Mesenteric fat pad (tissue), 1 donor: ENCODE measurements at places on chromosomes 11 and 22. TPM values are rescaled to one million over a fixed set of nuclear protein-coding genes. Genes with fewer than 3 reads are reported as not detected.
A peak's percentile ranks its signal among the peaks of the same experiment; 100 is the strongest.

- no peak for DNase-seq
Measured at GRCh38 chr22:42879371-42880021, 22.4 kb upstream of the ARFGAP3 start.

GRCh38 chr22:32076761-32077084 is 33.7 kb downstream of the SLC5A1 start:
- DNase-seq, result no peak

DNA sequence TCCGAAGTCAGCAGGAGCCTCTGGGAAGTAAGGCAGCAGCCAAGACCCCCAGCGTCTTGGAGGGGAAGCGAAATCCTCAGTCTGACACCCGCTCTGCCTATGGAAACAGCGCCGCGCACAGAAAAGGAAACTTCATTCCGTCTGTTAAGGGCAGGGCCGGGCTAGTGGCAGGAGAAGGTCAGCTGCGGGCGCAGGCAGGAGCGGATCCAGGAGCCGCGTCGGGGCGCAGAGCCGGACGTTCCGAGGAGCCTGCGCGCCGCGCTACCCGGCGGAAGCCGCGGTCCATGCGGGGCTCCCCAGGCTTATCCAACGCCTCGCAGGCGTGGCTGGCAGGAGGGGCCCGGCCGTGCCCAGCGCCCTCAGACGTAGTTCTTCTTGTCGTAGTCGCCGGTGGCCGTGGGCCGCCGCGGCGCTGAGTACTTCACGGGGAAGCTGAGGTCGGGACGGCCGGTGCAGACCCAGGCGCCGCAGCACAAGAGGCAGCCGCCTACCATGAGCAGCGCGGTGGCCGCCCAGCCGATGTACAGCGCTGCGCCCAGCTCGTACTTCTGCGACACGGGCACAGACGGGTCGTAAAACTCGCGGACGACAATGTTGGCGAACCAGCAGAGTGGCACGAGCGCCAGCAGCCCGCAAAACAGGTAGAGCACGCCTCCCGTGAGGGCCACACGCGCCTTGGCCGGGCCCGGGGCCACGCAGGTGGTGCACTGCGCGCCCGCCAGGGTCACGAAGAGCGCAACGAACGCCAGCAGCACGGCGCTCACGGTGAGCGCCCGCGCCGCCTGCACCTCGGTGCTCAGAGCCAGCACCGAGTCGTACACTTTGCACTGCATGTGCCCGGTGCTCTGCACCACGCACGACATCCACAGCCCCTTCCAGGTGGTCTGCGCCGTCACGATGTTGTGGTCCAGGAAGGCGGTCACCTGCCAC is 705 bp downstream of the CLDN5 start:
- peak; percentile 78 for DNase-seq

GRCh38 chr22:41367680-41368542 is 13.8 kb upstream of the TEF start:
- DNase-seq, result no peak

GRCh38 chr11:30328681-30329080 is 5.8 kb downstream of the ARL14EP start:
- no peak for DNase-seq

GRCh38 chr11:91654686-91655085 is 569.9 kb upstream of the FAT3 start:
- no peak for DNase-seq

DNA sequence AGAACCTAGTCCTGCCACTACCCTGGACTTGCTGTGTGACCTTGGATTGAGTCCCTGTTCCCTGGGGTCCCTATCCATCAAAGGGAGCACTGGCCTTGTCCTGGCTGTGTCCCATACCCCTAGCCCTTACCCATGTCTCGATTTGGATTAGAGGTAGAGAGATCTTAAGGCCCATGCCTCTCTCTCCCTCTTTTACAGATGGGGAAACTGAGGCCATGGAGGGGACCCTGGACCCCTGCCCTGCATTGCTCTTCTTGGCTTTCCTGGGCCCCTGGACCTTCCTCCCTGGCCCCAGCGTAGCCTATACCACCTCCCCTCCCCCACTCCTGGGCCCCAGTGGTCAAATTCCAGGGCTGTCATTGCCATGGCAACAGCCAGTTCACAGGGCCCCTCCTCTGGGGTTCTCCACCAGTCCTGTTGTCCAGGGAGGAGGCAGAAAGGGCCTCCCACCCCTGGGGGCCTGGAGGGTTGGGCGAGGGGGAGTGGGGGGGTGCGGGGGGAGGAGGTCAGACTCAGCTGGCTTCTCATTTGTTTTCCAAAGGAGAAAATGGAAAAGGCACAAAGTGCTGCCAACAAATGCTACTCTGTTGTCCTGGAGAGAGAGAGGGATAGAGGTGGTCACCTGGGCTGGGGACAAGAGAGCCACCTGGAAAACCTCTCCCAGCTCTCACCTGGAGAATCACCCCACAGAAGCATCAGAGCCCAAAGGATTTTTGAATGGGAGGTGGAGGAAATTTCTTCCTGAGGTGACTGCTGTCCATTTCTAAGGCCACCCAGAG is 23.3 kb downstream of the ARHGEF17 start:
- no peak for DNase-seq

DNA sequence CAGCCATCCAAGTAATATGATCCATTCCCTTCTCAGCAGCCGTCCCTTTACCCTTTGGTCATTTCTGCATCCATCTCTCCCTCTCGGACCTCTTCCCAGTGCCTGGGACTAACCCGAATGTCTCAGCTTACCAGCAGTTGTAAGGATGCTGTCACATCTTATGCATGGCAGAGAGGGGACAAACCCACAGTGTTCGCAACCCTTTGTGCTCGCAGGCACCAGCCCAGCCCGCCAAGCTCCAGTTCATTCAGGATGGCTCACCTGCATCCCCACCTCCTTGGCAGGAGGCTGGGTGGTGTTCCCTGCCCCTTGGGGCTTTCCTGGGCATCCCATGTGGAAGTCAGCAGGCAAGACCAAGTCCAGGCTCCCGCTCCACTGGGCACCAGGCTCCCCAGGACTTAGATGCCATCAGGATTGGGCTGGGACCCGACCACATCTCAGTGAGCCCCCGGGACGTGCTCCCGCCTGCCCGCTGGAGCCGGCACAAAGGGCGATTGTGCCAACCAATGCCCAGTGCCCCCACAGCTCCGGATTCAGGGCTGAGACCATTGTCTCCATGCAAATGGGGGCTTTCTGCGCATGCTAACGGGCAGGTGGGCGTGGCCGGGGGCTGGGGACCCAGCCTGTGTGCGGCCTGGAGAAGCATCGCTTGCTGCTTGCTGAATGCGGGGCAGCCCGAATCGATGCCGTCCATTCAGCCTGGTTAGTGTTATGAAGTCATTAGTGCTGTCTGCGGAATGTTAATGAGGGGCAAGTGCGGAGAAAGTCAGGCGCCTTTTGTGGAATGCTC is 108.6 kb downstream of the KCNQ1OT1 start:
- DNase-seq, result no peak

GRCh38 chr22:16960884-16961249 is 47.2 kb downstream of the GAB4 start:
- peak; percentile 83 for DNase-seq

- peak; percentile 87 for DNase-seq
Measured at GRCh38 chr11:69312453-69313404, 18.8 kb downstream of the MYEOV start.

DNA sequence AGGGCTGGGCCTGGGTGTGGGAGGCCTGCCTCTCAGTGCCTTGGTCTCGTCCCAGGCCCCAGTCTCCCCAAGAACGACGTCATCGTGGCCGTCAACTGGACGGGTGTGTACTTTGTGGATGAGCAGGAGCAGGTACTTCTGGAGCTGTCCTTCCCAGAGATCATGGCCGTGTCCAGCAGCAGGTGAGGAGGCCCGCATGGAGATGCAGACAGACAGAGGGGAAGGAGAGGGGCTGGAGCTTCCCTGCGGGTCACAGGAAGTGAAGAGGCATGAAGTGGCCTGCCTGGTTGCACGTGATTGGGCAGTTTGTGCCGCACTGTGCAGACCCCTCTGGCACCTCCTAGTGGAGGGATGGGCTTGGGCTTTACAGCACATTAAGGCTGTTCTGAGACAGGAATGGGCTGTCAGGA is 70.4 kb downstream of the MYO7A start:
- DNase-seq, result peak; percentile 79

GRCh38 chr11:60332846-60333245 is 5.8 kb downstream of the MS4A6E start:
- DNase-seq, result no peak

DNA sequence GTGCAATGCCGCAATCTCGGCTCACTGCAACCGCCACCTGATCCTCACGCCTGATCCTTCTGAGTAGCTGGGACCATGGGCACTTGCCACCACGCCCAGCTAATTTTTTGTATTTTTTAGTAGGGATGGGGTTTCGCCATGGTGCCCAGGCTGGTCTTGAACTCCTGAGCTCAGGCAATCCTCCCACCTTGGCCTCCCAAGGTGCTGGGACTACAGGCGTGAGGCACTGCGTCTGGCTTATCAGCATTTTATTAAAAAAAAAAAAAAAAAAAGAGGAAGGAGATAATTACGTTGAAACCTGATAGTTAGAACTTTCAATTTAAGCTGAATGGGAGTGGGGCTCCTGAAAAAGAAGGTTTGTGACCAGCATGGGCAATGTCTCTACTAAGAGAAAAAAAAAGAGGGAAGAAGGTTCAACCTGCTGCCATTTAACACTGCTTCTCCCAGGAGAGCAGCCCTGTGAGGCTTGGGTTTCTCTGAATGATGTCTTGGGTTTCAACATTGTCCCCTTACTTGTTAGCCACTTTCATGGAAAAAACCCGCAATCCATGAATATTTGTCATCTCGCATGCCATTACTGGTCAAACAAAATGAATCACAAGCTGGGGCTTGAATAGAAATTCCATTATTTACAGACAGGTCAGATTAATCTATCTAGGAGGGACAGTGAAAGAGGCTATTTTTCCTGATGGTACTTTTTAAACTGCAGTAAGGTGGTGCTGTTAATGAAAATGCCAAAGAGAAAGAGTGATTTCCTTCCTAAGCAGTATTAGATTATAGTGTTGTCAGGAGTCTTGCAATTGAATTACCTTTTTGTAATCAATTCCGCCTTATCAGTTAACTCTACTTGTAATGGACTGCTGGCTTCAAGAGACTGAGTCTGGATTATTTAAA is 72.5 kb downstream of the PACS1 start:
- no peak for DNase-seq

GRCh38 chr11:72088076-72088808 is 7.6 kb downstream of the LRRC51 start:
- DNase-seq, result no peak

DNA sequence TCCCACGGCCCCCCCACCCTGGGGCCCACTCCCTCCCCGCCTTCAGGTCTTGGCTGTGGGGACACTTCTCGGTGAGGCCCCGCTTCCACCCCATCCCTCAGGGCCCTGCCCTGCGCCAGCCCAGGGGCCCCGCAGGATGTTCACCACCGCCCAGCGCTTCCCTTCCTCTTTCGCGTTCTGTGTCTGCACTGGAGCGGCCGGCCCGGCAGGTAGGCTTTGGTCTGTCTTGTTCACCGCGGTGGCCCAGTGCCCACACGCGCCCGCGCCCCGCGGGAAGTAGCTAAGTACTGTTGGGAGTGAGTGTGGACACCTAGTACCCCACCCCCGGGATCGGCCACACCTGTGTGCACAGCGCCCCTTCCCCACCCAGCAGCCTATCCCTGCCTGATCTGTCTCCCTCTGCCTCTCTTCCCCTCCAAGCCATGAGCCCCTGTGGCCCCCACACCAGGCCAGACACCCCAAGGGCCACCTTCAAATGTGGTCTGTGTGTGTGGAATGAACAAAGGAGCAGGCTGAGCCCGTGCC is 85.4 kb downstream of the WNT7B start:
- DNase-seq, result no peak

GRCh38 chr11:125020342-125020741 is 42.8 kb upstream of the SLC37A2 start:
- DNase-seq, result no peak

- no peak for DNase-seq
Measured at GRCh38 chr11:7435176-7435575, 50.1 kb upstream of the OLFML1 start.

- no peak for DNase-seq
Measured at GRCh38 chr22:27952779-27953178, 33.7 kb upstream of the PITPNB start.

- no peak for DNase-seq
Measured at GRCh38 chr11:117816846-117817367, 7.6 kb downstream of the FXYD2 start.

DNA sequence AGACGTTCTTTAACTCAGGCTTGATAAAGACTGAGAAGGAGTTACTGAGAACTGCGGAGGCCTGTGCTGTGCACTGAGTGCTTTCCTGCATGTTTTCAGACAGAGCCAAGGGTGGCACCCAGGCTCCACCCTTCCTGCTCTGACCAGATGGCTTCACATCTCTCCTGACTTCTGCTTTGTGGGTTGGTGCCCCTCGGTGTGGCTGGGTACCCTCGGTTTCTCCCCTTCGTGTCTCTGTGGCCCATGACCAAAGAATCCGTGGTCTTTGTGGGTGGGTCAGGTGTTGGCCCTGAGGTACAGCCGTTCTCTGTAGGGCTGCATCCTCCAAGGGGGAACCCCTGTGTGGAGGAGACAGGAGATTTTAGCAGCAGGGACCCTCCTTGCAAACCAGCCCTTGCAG is 34.3 kb downstream of the GRIK4 start:
- DNase-seq, result no peak

DNA sequence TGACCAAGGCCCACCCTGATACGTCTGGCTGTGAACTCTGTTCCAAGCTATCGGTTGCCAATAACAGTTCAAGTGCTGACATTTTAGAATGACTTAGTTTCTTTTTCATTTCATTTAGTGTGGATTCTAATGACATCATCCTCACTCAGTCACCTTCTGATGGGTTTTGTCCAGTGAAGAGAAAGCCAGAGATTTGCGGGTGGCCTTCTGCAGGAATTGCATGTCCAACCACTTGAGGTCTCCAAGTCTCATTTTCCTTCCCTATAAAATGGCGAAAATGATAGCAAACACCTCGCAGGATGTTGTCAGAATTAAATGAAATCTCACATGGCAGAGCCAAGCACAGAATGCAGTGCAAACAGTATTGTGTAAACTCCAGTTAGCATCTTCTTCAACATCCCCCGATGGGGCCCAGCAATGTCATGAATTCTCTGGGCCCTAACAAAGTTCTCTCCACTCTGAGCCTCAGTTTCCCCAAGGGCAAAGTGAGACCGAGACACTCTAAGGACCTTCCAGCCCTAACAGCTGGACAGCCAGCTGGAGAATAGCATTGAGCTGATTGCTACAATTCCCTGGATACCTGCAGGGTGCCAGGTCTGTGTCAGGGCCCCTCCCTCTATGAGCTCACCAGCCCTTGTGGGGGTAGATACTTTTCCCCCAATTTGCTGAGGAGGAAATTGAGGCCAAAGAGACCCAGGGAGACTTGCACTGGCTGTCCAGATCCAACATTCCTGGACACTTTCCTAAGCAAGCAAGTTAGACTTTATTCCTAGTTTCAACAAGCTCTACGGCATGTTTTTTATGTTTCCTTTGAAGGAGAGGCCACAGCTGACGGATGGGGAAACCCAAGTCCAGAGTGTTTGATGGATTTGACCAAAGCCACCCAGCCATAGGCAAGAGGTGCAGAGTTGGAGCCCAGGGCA is 286.7 kb downstream of the MN1 start:
- no peak for DNase-seq

Gene GLYAT
- 6.4 TPM for total RNA-seq

Gene OR8D4
- not detected for total RNA-seq

Gene TRIM34
- 6.1 TPM for total RNA-seq

Gene MTFP1
- 13.3 TPM for total RNA-seq

Gene RIMBP3C
- total RNA-seq, result 0.26 TPM

Gene ANKK1
- 0.13 TPM for total RNA-seq

Gene KRTAP5-7
- total RNA-seq, result 0.39 TPM

Gene HEPHL1
- not detected for total RNA-seq
